Brain microvascular endothelial cell (primary cell): ENCODE measurements at places on chromosomes 3 and 15.

GRCh38 chr3:67706934-67707333 is 52.5 kb upstream of the SUCLG2 start:
- DNase-seq = peak; percentile 25

DNA sequence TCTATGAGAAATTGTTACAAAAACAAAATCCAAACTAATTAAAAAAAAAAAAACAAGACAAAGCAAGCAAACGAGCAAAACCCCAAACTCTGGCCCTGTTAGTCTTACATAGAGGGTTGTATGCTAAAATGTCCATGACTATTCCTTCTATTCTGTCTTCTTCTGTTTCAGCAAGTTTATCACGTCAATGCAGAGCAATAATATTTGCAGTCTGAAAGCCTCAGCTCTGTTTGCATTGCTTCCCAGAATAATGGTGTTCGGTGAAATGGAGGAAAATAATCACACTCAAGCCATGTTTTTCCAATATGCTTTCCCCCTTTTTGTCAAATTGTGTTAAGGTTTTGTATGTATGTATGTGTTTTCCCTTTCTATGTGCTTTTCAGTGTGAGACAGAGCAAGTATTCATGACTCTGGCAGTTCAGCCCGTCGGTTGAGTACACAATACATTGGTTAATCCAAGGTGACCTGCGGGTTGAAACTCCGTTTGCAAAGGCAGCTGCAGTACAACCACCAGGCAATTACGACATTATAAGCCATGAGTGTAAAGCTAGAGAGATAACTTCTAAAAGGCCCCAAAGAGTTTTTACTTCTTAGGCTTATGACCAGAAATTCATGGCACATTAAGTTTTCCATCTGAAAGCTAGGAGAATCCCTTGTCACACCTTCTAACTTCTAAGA is 34.9 kb upstream of the MAGI1 start:
- no peak for DNase-seq

- DNase-seq = peak; percentile 59
These were observed 142.5 kb downstream of the XXYLT1 start for GRCh38 chr3:195128255-195129071.

DNA sequence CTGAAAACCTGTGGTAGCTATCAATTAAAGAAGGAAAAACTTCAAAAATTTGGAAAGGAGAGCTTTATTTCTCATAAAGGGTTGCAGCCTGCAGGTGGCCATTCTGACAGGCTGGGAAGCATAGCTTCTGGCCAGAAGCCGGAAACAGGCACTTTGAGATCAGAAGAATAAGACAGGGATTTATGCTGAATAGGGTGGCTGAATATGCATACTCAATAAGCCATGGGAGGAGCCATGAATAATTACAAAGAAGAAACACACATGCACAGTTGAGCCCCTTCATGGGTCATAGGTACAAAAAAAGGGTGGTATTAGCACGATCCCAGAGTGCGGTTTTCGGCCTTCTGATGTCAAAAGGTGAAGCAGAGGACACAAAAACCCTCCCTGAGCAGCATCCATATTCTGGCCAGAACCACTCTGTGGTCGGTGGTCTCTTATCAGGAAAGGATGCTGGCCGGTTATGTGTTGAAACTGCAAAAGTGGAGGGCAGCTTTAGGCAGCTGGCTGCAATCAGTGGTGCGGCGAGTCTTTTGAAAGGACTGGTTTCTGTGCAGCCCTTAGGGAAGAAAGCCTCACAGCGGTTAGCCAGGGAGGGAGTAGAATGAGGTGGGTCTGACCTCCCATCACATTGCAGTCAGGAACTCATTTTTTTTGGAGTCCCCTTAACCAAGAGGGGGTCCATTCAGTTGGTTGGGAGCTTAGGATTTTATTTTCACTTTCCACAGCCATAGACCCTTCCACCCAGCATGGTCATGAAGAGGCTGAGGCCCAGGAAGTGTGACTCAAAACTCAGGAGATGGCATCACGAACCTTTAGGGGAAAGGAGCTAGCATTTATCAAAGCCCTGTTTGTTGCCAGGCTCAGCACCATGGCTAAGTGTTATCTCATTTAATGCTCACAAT is 34.7 kb upstream of the CCDC174 start:
- no peak for DNase-seq

- no peak for DNase-seq
These were observed 50.0 kb downstream of the PRKAR2A start for GRCh38 chr3:48797626-48798025.

- no peak for DNase-seq
These were observed 8.0 kb downstream of the ZBTB20 start for GRCh38 chr3:115139072-115139471.

- no peak for DNase-seq
These were observed 193.4 kb upstream of the HES1 start for GRCh38 chr3:193942516-193943055.

GRCh38 chr3:189195302-189195701 is 23.5 kb downstream of the TPRG1 start:
- DNase-seq = no peak

GRCh38 chr3:99407257-99407656 is 231.1 kb upstream of the COL8A1 start:
- DNase-seq = no peak

DNA sequence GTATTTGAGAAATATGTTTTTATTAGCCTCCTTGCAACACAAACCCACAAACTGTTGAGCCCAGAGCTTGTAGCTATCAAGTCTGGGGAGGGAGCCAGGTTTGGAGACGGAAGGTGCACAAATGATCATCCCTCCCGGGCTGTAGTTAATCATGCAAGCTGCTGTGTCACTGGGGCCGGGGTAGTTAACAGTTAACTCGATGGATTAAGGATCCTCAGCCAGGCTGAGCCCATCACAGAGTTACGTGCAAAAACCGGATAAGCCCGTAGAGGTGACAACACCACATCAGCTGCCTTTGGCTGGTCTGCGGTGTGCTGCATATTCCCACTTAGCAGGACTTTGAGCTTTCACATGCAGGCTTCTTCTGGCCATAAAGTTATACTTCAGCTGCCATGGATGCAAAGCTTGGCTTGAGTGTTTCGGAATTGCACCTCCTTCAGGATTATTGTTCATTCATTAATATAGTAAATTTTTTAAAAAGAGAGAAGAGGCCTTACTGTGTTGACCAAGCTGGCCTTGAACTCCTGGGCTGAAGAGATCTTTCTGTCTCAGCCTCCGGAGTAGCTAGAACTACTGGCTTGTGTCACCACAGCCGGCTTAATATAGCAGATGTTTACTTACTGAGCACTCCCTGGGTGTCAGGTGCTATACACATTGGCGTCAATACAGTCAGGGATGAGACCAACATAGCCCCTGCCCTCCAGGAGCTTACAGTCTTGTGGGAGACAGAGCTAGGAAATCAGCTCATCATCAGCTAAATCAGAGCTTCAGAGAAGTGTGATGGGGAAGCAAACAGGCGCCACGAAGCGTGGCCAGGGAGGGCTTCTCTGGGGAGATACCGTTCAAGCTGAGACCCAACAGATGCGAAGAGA is 226.8 kb upstream of the BHLHE40 start:
- DNase-seq = no peak

DNA sequence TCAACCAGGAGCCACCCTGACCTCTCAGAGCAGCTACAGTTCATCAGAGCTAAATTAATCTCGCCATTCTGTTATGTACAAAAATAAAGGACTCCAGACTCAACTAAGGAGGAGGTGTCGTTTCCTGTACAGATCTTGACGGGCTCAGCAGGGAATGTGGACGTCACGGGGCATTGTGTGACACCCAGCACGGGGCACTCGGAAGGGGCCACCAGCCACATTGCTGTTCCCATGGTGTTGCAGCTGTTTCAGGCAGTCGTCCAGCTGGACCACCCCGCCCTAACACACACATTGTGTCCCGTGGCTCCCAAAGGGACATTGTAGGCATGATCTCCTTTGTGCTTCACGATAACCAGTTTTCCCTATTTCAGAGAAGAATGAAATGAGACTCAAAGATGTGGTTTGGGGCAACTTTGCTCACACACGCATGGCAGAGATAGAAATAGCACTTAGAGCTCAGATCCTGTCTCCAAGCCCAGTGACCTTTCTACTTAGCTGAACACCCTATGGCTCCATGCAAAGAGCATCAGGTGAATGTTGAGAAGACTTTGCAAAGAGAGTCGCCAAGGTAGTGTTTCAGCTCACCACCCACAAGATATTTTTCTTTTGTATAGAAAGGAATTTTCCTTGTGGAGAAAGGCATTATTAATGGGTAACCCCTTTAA is 5.5 kb downstream of the SSUH2 start:
- DNase-seq = peak; percentile 36

GRCh38 chr15:62527387-62527786 is 362.3 kb upstream of the C2CD4B start:
- DNase-seq = no peak

DNA sequence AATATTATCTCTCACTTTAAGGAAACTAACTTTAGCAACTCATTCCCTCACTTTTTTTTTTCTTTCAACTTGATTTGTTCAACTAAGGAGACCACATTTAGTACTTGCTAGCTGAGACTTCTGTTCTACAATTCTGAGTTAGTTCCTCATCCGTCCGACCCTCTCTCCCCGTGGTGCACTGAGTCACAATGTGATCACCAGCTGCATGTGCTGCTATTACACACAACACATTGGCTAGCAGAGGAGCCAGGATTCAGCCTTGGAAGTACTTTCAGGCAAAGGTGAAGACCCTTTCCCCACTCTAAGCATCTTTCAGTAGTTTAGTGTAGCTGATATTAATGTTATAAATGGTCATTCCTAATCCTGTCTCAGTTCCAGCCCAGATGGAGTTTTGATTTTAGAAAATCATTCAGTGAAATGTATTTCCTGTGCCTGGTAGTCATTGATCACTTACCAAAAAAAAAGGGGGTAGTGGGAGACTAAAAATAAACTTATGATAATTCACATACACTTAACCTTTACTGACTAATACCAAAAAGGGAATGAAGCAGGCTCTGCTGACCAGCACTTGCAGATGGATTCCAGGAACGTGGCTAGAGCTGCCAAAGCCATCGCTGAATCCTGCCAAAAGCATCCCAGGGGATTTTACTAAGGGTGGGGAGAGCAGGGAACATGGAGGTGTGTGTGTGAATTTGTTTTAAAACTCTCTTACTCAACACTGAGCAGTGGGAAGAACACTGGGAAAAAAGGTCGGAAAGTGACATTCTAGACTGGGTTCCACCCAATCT is 424.8 kb downstream of the LPP start:
- DNase-seq = peak; percentile 73

DNA sequence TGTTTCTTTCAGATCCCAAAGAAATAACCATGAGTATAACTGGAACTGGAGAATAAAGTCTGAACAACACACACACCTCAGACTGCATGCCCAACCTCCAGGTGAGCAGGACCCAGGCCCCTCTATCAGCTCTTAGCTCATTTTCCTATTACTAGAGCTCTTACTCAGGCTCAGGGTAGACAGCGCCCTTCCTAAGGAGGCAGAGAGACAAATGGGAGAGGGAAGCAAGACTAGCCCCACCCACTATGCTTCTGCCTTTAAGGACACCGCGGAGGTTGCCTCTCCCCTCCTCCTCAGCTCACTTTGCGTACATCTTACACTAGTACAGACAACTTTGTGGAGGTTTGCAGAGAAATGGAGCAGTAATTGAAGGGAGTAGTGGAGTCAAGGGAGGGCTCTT is 44.0 kb upstream of the GLCE start:
- no peak for DNase-seq

GRCh38 chr15:74316141-74316540 is 51.3 kb downstream of the CYP11A1 start:
- DNase-seq = no peak

GRCh38 chr3:44914936-44915335 is 40.5 kb downstream of the TGM4 start:
- no peak for DNase-seq

- peak; percentile 77 for DNase-seq
These were observed 64.4 kb upstream of the PPARG start for GRCh38 chr3:12224181-12225147.

DNA sequence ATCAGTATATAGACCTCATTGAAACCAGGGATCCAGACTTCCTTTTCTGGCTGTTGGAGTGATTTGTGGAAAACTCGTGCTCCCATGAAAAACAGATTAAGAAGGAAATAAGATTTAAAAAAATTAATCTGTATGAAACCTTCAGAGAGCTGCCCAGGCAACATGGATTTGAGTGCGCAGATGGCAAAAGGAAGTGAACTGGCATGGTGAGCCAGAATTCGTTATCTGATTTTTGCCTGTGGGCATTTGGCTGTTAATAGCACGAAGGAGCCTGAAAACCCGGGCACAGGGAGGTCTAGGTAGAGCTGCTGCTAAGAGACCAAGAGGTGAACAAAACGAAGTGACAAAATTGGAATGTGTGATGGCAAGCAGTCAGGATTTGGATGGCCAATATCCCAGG is 19.1 kb upstream of the SPINK8 start:
- DNase-seq = no peak

GRCh38 chr15:30650012-30650929 is 24.3 kb downstream of the ARHGAP11B start:
- DNase-seq = no peak

GRCh38 chr15:90271459-90272166 is 6.1 kb downstream of the NGRN start:
- DNase-seq = no peak

DNA sequence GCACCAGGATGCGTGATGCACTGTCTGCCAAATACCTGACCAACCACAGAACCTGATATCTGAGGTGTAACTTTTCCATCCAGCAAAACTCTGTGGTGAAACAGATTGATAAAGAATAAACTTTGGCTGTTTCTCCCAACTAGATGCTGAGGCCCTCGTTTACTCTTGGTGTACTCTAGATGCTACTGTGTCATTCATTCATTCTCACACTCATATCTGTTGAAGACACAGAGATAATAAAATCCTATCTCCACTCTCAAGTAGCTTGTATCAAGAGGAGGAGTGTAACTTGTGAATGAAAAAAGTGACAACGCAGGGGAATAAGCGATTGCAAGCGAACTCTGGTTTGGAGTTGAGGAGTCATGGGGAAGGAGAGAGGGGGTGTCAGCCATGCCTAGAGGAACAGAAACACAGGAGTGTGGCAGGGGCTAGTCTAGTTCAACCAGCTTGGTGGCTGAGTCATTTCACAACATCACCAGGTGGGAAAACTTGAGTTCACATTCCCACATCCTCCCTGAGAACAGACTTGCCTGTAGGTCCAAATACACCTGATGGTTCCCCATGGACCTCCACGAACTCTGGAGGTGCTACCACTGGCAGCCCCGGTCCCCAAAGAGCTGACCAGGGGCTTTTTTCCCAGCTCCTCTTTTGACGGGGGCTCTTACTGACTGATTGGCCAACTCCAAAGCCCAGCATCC is 73.3 kb upstream of the SNRK start:
- DNase-seq = no peak

- DNase-seq = no peak
These were observed 46.6 kb downstream of the ABTB1 start for GRCh38 chr3:127719369-127719768.

DNA sequence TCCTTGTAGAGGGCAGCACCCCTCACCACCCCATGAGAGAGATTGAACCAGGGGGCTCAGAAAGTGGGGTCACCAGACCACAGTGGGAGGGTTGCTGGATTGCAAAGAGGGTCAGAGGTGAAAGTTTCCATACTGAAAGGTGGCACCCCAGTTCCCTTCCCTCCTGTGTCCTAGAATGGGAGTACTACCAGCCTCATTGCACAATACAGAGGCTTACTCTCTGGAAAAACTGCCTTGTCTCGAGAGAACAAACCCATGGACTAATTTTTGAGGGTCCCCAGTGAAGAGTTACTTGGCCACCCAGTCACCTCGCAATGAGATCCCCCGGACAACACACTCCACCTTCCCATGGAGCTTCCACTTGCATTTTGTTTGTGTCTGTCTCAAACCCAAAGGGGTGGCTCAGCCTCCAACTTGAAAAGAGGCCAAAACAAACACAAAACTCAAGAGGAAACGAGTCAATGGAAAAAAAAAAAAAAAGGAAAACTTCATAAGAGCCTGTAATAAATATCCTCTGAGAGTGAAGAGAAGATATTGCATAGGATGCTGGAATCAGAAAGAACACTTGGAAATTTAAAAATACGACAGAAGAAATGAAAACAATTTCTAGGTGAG is 18.6 kb downstream of the MESP2 start:
- DNase-seq = peak; percentile 48
